ENCODE measurements at places on chromosomes 5 and 9. TPM values are rescaled to one million over a fixed set of nuclear protein-coding genes. Genes with fewer than 3 reads are reported as not detected.

DNA sequence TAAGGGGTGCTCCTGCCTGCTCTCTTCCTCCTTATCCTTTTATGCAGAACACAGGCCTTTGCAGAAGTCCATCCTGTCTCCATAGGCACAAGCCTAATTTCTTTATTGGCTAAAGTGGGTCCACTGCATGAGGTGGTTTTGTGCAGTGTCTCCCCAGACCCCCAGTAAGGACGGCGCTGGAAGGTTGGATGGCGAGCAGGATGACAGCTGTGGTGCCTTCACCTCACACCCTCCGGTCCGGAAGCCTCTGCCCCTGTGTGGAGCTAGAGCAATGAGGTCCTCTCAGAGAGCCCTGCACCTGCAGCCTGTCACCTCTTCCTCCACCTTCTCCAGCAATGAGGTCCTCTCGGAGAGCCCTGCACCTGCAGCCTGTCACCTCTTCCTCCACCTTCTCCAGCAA is 393.7 kb upstream of the IRX1 start:
- no peak for DNase-seq

GRCh38 chr5:33827018-33827707 is 64.6 kb downstream of the ADAMTS12 start:
- DNase-seq = no peak

PCDHB15 gene
- total RNA-seq = 0.28 TPM

- DNase-seq = peak; percentile 62
These were observed 433.5 kb downstream of the DMAC1 start for GRCh38 chr9:7366121-7366520.

DNA sequence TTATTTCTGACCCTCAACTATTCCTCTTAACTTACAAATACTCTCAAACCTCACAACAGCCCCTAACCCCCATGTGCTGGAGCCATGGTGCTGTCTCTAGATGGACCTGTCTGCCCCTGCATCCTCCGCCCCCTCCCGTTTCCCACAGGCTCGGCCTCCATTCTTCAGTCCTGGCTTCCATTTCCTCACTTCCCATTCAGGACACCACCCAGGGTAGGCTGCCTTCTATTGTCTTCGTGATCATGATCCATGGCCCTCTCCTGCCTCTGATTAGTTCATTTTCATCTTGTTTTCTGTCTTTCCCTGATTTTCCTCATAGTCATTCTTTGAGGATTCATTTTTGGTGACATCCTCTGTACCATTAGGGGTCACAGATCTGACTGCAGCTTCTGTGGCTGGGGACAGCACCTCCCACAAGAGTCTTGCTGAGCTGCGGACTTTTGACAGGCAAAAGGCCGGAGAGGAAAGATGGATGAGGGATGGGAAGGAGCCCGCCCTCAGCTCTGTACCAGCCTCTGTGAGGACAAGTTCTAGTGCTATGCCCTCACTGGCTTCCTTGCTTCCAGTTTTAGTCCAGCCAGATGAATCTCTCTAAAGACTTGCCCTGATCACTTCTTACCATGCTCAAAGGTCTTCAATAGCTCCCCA is 255.8 kb downstream of the NTRK2 start:
- no peak for DNase-seq

DNA sequence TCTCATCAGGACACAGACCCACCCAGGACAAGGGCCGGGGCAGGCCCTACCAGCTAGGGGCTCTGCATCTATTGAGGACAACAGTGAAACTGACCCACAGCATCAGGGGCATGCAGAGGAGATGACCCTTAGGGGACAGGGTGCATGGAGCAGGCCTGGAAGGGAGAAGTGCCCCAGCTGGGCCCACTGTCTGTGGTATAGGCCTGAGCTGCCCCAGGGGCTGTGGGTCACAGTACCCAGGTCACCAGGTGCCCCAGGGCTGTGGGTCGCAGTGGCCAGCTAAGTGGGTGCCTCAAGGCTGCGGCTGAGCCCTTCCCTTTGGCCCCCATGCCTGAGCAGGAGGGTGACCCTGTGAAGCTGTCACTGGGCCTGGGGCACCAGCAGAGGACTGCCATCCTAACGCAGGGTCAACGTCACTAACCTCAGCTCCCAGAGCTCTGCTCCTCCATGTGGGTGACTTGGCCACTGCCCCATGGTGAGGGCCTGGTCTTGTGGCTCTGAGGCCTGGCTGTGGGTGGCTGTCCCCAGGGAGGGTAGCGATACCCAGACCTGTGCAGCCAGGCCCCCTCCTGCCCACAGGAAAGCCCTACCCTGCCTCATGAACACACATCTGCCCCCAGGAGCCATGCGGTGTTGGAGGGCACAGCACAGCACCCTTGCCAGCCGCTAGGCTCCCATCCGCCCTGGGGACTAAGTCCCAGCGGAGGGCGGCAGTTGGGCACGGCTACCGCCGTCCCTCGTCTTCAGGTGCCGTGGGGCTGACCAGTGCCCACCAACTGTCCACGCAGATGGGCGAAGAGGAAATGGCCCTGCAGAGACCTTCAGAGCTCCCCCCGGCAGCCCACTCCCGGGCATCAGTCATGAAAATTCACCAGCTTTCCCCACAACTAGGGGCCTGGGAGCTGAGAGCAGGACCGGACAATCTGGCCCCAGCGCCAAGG is 4.9 kb downstream of the EDF1 start:
- DNase-seq = no peak

- DNase-seq = no peak
These were observed 1.7 kb downstream of the MYMK start for GRCh38 chr9:133523106-133523505.

DNA sequence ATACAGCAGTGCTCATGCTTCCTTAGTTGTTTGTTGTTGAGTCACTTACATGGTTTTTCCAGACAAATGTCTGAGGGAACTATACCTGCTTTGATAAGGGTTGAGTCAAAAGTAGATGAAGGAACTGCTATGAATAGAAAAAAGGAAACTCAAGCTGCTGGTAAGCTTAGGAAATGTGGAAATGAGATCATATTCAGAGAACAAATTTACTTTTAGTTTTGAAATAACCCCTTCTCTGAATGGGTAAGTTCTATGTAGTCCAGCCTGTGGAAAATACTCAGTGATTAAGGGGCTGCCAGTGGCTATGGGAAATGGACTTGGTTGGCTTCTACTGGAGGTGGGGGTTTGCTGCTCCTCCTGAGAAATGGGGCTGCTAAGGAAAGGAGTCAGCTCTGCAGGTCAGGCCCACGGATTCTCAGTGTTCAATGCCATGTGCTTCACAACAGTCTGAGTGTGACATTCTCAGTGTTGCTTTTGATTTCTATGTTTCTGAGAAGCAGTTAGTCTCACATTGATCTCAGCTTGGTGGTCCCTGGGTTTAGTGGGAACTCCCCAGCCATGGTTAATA is 47.7 kb upstream of the GLRX start:
- peak; percentile 87 for DNase-seq
